Stimulated activated CD4-positive, alpha-beta T cell treated with anti-CD3 and anti-CD28 coated beads, Interleukin-4, amount 100 ng/mL, for 24 hours (primary cell): ENCODE measurements at places on chromosomes 4 and X.

- peak; percentile 73 for DNase-seq
Measured at GRCh38 chrX:130091980-130092522, 18.2 kb downstream of the ELF4 start.

GRCh38 chrX:140762061-140762460 lies 52.5 kb downstream of the LINC00632 start:
- peak; percentile 4 for DNase-seq

DNA sequence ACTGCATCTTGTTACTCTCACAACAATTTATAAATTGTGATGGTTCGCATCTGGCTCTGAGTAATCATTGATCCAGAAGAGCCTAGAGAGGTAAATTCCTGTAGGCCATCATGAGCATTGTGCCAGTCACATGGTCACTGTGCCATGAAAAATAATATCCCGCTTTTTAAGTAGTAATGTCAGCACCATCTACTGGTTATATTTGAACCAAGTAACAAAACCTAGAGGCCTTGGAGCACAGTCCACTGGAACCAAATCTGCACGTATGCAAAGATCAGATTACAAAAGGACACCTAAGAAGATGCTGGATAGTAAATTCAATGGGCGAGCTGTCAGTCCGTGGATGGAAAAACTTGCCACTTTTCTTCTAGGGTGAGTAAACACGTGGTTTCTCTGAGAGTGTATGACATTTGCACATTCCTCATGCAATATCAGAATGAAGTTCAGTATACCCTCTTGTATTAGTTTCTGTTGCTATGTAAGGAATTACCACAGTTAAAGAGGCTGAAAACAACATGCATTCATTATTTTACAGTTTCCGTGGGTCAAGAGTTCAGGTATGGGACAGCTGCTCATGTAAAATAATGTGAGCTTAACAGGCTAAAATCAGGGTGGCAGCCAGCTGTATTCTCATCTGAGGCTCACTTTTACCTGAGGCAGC lies 26.8 kb downstream of the FAM114A1 start:
- DNase-seq: no peak

GRCh38 chr4:1200425-1201035 lies 28.1 kb upstream of the SPON2 start:
- no peak for DNase-seq

GRCh38 chr4:67934628-67935027 lies 28.7 kb downstream of the TMPRSS11A start:
- DNase-seq: no peak

GRCh38 chr4:124990398-124990797 lies 277.9 kb upstream of the ANKRD50 start:
- DNase-seq: no peak

DNA sequence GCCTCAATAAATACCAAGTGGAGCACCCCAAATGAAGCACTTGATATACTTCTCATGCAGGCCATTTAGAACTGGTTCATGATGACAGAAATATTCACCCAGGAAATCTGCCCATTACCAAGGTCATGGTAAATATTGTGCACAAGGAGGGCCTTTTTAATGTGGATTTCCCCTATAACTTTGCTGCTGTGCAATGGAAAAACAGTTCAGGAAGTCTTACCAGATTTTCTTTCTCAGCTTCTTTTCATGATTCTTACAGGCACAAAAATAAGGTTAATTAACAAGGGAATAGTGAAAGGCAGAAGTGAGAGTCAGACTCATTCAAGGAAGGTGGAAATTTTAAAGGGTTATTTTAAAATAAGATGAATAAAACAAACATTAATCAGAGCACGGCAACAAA lies 904.3 kb upstream of the GRIA3 start:
- no peak for DNase-seq

DNA sequence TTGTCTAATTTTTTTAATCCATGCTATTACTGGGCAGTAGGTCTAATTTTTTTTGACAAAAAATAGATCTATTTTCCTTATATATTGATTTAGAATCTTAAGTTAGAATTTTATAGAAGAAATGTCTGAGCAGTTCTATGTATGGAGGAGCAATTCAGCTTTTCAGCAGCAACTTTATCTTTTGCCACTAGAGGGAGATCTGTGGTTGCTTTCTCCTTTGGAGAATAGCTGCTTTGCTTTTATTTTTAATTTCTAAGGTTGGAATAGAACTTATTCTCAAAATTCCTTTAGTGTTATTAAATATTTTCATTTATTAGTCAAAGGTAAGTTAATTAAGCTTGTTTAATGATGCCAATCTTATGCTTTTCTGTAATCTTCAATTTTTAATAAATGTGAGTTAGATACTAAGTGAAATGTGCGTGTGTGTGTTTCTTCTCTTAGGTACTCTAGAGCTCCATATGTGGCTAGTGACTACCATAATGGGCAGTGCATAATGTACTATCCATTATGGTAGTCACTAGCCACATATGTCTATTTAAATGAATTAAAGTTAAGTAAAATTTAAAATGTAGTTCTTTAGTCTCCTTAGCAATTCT lies 29.3 kb downstream of the FAM199X start:
- no peak for DNase-seq

GRCh38 chr4:102469806-102470205 lies 31.4 kb upstream of the NFKB1 start:
- no peak for DNase-seq

DNA sequence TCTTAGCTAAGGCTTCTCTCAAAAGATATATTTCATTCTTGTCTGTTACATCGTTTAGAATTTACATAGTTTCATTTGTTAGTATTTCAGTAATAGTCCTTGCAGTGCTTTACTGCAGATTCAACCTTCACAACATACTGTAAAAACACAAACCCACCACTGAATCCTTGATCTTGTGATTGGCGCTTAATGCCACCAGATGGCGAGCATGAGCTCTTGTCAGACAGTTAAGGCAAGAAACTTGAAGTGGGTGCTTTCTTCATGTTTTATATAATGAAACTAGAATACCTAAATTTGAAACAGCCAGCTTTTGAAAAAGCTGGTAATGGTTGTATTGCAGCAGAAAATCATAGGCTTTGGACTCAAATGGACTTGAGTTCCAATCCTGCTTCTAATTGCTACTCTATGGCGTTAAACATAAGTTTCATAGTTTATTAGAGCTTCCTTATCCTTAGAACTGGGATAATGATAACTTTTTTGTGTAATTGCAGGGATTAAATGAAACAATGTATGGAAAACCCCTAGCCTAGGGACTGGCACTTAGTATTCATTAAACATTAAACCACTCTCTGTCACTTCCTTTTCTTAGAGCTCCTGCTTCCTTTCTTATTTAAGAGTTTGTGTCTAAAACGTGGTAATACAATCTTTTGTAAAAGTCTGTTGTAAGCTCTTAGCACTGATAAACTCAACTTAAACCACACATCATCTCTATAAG lies 95.1 kb downstream of the USP9X start:
- peak; percentile 44 for DNase-seq

DNA sequence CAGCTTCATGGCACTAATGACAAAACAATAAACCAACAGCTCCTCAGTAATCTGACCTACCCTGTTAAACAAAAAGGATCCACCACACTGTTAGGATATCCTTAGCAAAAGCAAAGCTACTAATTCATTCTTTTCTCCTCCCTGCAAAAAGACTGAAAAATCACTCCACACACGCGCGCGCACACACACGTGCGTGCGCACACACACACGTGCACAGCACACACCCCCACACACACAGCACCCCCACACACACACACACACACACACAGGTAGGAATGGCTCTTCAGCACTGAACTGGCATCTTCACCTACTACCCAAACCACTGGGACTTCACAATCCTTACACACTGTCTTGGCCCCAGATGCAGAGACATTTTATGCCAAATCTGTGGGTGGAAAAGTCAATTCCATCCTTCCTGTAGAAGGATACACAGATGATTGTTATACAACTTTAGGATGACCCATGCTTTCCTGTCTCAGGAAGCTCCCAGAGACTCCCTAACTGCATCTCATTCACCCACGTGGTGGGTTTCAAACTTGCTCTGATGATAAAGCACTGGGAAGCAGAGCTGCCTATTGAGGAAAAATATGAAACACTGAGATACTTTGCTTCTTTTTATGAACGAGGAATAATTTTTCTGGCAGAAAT lies 102.5 kb downstream of the TSPAN5 start:
- no peak for DNase-seq
